ENCODE measurements at places on chromosomes 2 and 18.

DNA sequence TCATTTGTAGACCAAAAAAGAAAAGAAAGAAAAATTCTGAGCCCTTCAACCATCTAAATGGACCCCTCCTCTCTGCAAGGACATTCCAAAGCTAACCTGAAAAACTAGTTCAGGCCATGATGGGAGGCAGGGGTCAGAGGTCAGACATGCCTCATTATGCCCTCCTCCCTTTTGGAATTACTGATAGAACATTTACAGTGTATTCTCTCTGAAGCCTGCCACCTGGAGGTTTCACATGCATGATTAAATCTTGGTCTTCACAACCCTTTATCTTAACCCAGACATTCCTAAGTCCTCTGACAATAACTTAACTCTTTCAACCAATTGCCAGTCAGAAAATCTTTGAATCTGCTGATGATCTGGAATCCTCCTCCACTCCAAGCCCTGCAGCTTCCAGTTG lies 86.0 kb downstream of the SPP2 start:
- DNase-seq, result peak; percentile 95

DNA sequence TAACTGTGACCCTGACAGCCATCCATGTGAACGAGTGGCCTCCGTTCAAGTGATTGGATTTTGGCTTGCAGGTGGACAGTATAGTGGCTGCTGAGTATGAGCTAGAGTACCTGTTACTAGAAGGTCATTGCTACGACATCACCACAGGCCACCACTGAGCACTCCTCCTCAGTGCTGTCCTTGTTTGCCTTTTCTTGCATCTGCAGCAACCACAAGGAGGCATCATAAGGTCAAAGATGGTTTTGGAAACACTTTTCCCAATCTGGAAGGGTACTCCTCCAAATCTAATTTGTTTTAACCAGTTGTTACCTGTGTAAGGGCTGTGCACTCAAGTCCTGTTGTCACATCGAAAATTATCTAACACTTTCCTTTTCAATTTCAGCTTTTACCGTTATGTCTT lies 81.2 kb downstream of the UGGT1 start:
- no peak for DNase-seq

DNA sequence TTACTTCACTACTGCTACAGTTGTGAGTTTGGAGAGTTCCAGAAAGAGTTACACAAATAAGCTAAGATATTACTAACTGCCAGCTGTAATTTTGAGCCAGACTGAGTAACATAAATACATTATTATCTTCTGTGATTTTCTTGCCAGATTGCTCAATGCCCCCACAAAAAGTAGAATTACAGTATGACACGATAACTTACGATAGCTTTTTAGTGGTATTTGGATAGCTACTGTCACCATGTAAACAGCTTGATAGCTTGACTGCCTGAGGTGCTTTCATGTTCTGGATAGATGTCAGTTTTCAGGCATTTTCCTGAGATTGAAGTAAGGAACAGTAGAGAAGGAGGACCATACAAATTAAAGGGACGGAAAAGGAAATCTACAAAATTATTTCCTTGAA lies 533.3 kb downstream of the SOCS6 start:
- no peak for DNase-seq

DNA sequence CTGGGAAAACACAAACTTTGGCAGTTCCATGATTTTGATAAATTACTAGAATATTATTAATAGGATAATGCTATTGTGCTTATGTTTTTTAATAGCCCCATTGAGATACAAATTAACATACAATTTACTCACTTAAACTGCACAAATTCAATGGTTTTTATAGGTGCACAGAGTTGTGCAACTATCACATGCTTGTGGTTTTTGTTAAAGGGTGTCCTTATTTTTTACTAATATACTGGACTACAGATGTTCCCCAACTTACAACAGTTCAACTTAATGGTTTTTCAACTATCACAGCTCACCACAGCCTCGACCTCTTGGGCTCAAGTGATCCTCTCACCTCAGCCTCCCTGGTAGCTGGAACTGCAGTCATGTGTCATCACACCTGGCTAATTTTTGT lies 76.6 kb downstream of the OSBPL1A start:
- no peak for DNase-seq

DNA sequence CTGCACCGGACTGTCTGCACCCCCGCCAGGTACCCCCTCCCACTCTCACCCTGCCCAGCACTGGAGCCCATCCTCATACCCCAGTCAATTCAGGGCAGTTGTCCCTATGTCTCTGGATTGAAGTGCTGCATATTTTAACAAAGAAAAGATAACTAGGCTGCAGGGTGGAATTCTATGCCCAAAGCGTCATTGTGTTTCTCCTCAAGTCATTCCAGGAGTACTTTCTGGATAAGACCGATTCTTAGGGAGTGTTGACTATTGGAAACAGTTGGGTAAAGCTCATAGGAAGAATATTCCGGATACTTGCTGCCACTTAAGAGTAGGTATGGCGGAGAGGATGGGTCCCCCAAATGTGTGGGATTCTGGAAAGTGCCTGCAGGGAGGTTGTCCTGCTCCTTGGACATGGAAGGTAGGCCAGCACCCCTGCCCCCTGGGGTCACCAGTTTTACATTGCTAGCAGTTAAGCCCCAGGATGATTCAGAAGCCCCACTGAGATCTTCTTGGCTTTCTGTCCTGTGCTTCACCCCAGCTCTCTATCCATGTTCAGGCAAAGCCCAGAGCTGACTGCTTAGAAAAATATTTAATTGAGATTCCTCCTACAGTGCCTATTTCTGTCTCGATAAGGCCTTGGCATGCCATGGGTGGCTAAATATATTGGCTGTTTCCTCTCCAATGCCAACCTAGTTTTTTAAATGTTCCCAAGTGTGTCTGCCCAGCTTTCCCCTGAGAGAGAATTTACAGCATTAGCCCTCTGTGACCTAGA lies 48.2 kb downstream of the RPL37A start:
- no peak for DNase-seq

DNA sequence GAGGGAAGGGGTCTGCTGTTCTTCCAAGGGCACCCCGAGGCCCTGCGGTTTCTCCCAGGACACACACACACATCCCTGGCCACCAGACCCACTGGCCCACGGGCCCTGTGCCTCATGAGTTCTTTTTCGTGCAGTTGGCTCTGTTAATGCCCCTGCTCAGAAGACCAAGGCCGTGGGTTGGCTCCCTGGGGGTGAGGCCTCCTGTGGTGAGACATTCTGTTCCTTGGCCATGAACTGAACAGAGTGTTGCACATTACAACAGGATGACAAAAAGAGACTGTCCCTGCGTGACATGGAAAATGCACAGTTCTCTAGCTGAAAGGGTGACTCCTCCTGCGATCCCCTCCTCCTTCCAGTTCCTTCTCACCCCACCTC lies 30.7 kb downstream of the SH2D6 start:
- DNase-seq, result no peak

- no peak for DNase-seq
Measured at GRCh38 chr2:54377901-54378493, 78.1 kb upstream of the SPTBN1 start.

DNA sequence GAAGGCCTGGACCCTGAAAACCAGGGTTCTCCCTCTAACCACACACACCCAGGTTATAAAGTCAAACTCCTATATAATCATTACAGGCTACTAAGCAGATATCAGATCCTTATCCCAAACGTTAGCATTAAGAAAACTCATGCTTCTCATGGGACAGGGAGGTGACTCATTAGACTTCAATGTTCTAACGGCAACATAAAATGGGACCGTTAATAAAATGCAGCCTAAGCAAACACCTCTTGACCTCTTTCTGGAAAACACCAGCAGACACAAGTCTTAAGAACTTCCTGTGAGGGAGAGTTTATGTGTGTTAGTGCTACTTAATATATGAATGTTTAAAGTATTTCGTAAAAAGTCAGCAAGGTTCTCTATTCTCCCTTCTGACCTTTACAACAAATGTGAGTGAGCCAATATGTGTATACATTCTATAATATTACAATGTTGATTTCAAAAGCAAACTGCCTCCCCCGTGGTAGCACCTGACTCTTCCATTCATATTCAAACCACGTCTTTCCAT lies 31.7 kb downstream of the LPIN2 start:
- DNase-seq, result peak; percentile 82

GRCh38 chr2:150023044-150023443 lies 435.5 kb upstream of the MMADHC start:
- no peak for DNase-seq

GRCh38 chr2:83051538-83052170 lies 1407.4 kb downstream of the SUCLG1 start:
- no peak for DNase-seq

DNA sequence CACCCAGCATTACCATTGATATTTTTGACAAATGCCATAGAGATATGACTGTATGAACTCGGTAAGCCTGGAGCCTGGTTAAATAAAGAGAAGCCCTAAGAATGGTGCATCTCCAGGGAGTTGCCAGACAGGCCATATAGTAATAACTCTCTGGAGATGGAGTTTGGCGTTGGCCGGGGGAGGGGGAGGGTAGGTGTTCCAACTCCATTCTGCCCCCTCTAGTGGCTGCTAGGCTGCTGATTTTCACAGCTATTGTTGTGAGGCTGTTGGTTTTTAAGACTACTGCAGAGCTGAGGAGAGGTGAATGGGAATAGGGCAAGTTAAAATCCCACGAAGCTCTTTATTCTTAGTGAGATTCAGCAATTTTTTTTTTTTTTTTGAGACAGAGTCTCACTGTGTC lies 99.9 kb downstream of the GALNT14 start:
- no peak for DNase-seq

- DNase-seq, result no peak
Measured at GRCh38 chr2:129821445-129821844, 158.0 kb upstream of the RAB6C start.

GRCh38 chr2:23219666-23220065 lies 165.3 kb upstream of the KLHL29 start:
- no peak for DNase-seq

DNA sequence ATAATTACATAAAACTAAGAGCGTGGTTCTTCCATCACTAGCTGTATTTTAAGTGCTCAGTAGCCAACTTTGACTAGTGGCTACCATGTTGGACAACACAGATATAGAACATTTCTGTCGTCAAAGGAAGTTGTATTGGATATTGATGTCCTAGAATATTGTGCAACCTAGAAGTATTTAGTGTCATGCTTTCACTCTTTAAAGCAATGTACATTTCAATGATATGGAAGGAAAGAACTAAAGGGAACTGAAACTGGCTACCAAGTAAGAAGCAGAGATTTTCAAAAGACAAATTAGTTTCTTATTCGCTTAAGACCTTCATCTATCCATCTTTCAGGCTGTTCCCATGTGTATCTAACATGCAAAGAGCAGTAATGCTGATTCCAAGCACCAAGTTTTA lies 85.4 kb upstream of the EML6 start:
- no peak for DNase-seq

DNA sequence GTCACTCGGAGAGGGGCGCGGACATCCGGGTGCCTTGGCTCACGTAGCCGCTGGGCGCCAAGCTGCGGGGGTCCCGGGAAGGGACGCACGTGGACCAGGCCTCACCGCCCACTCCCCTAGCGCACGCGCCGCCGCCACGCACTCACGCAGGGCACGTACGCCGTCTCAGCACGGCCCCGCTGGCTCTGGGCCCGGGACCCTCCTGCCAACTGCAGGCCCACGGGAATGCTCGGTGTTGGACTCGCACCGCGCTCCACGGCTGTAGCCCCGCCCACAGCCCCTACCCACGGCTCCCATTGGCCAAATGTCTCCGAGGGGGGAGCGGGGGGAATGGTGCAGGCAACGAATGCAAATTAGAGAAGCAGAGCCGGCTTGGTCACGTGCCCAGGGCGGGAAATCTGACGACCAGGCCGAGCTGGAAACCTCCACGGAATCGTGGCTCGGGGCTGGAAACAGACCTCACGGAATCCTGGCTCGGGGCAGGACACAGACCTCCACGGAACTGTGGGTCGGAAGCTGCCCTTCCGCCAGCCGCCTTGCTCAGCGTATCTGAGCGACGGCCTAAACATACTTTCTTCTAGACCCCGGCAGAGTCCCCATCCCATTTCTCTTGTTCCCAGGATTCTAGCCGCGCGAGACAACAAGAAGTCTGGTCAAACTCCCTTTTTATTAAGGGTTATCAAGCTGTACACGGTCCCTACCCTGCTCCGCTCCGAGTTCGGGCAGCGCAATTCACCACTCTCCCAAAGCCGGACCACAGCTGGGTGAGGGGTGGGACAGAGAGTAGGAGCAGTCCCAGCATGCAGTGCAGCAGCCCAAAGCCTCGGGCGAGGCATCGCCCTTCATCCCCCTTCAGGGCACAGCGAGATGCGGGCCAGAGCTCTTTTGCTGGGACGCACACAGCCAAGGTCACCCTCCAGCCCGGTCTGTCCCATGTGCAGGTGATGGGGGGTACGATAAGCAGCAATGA lies at the start of gene ABCB6:
Gene ABCB6, minus strand, starts transcription at position 227 of the 970 bp plus-strand sequence. CDS start 285 bp downstream, outside the sequence.
- DNase-seq, result peak; percentile 46

DNA sequence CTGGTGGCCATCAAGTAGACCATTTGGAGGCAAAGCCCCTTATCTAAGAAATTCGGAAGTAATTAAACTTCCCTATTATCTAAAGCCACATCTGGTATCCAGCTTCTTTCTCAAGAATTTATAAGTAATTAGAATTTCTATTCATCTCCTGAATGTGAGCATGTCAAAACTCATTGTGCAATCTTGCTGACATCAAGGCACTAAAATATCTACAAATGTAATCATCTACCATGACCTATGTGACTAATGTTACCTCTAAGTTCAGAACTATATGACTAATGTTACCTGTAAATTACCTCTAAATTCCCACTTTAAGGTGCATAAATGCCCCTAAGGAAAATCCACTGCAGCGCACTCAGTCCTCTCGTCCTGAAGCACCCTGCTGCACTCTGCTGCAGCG lies 773.0 kb downstream of the CPS1 start:
- DNase-seq, result no peak

- DNase-seq, result no peak
Measured at GRCh38 chr2:202204855-202205254, 33.5 kb downstream of the SUMO1 start.

- DNase-seq, result no peak
Measured at GRCh38 chr2:551621-552020, 125.6 kb downstream of the TMEM18 start.

GRCh38 chr2:77008853-77009252 lies 513.3 kb downstream of the LRRTM4 start:
- no peak for DNase-seq

- peak; percentile 85 for DNase-seq
Measured at GRCh38 chr18:58584200-58585127, 44.4 kb downstream of the ALPK2 start.

GRCh38 chr2:216799873-216800431 lies 59.9 kb downstream of the TNP1 start:
- DNase-seq, result no peak

DNA sequence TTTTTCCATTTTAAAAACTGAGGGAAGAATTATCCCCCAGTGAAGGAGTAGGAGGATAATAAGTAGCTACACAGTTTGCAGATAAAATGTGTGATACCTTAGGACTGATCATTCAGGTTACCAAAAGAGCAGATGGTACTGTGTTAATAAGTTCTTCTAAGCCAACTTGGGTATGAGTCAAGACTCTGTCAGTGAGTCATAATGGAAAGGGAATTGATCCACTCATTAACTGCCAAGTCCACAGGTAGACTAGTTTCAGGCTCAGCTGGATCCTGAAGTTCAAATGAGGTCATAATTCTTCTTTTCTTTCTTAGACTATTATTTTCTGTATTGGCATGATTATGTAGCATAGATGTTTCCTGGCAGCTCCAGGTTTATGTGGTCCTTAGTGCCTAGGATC lies 142.4 kb upstream of the ALPP start:
- DNase-seq, result peak; percentile 23
